ENCODE measurements at places on chromosomes 6 and 20.

GRCh38 chr20:9999645-10000044 is 35.1 kb upstream of the ANKEF1 start:
- DNase-seq = no peak

- no peak for DNase-seq
These were observed 202.7 kb downstream of the ARHGAP18 start for GRCh38 chr6:129507059-129507807.

GRCh38 chr6:117264692-117265409 is 507 bp upstream of the VGLL2 start:
- no peak for DNase-seq

DNA sequence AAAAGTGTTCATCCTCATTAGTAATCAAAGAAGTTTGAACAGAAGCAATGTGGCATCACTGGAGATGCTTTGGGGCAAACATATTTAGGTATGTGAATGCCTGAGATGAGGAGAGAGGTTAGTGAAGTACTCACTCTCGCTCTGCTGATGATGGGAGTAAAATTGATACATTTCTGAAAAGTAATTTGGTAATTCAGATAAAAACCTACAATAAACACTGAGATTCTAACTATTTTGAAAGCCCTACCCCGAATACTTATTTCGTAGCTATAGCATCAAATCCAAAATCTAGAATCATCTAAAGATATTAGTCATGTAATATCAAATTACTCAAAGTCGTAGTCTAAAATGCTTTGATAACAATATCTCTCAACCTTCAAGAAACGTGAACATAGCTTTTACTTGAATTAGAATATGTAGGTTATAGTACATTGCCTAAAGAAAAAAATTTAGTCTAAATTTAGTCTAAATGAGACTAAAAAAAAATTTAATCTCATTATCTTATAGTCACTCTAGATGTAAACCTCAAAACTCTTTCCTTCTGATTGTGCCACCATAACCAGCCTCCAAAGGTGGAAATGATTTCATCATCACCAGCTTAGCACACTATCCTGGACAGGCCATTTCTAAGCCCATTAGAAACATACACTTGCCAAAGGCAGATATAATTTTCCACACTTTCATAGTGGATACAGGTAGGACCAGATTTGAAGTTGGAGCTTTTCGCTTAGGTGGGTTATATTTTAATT is 232.5 kb upstream of the TAB2 start:
- no peak for DNase-seq

DNA sequence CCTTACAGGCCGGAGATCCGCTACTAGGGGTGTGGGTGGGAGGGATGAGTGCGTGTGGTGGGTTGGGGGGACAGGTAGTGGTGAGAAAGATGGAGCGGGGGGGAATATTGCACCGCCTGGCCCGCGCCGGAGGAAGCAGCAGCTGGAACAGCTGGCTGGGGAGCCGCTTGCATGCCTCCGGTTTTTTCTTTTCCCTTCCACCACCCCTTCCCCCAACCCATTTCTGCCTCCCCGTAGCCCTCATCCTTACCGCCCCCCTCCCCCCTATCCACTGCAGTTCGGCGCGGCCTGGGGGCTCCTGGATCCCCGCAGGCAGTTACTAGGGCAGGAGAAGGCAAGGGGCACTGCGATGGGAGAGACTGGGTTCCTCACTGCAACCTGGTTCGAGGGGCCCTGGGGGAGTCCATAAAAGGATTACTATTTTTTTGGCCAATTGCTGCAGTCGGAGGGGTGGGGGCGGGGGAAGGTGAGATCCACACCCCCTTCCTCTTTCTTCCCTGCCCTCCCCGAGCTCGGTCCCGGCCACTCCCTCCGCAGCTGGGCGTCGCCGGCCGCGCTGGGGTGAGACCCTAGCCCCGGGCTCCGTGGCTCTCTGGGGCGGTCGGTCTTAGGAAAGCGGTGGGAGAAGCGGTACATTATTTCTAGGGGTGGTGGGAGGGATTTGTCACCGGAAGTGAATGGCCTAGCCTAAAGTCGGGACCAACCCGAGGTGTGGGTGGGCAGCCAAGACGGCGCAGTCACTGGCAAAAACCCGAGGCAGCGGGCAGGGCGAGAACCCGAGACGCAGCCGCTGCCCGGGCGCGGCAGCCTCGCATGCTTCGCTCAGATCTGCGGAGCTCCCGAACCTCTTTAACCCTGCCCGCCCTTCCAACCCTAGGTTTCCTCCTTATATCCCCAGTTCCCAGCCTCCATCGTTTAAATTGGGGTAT is 824 bp upstream of the TBCC start:
- DNase-seq = peak; percentile 98

DNA sequence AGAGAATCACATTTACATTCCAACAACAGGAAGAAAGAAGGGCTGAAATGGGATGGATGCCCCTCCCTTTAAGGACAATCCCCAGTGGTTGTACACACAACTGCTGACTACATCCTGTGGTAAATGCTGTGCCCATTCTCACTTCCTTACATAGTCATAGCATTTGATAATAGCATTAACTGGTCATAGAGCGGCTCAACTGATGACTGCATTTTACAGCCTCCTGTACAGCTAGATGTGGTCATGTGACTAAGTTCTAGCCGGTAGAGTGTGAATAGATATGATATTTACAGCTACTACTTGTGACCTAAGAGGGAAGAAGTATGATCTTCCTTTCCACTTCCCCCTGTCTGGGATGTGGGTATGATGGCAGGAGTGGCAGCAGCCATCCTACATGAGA is 24.7 kb downstream of the KCNK17 start:
- peak; percentile 37 for DNase-seq

DNA sequence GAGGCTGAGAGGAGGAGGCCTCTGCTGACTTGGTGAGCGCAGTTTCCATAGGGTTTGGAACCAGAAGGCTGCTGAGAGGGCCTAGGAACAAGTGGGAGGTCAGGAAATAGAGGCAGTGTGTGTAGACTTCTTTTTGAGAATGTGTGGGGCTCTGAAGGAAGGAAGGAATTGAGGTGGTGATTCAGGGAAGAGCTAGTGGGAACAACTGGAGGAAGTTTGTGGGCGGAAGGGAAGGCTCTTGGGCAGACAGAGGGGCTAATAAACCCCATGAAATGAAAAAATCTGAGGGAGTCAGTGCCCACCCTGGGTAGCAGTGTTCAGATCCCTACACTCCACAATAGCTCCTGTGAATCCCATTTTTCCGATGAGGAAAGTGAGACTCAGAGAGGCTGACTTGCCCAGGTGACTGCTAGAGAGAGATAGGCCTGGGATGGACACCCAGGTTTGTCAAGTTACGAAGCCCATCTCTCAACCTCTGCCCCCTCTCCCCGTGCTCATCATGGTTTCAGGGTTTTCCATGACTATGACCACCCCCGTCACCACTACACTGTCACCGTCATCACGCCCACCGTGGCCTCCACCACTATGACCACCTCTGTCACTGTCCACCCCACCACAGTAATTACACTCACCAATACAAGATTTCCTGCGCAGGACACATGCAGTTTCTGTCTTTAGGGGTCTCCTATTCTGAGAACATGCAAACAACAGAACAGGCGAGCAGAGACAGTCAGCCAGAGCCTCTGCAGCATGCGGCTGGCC is 106.4 kb downstream of the MRPL14 start:
- DNase-seq = no peak

DNA sequence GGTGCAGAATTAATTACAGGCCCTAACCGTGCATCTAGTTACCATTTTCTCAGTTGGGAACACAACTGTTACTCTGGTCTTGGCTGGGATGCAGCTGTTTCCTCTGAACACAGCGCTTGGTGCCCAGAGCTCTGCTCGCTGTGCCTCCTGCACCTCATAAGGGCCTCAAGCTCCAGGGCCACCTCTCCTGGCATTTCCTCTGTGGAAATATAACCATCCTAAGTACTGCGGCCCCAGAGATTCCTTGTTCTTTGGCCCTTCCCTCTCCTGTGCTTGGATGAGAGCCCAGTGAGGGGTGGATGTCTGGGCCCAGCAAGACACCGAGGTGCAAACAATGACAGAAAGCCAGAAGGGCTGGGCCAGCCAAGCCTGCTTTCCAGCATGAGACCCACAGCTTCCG is 169.9 kb upstream of the CST7 start:
- no peak for DNase-seq

- no peak for DNase-seq
These were observed 184.3 kb downstream of the THBS2 start for GRCh38 chr6:169069356-169069755.

- peak; percentile 53 for DNase-seq
These were observed 19.3 kb downstream of the TOP1 start for GRCh38 chr20:41047975-41048305.

- DNase-seq = no peak
These were observed 142.6 kb downstream of the CDH26 start for GRCh38 chr20:60100780-60101179.

DNA sequence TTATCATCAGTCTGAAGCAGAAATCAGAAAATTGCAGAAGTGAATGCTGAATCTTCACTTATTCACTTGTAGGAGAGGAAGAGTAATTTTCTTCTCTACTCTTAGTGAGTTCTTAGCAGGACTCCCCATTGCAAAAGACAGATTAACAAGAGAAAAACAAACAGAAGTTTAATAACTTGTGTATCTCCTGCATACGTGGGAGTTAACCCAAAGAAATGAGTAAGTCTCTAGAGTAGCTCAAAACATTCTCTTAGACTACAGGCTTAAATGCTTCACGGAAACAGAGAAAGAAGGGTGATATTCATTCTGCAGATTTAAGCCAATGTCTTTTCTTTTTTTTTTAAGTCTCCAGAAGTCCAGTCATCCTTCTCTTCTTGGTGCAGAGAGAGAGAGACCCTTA is 97.9 kb upstream of the TMEM181 start:
- no peak for DNase-seq

- peak; percentile 95 for DNase-seq
These were observed 102.6 kb downstream of the CDC5L start for GRCh38 chr6:44489910-44490604.

DNA sequence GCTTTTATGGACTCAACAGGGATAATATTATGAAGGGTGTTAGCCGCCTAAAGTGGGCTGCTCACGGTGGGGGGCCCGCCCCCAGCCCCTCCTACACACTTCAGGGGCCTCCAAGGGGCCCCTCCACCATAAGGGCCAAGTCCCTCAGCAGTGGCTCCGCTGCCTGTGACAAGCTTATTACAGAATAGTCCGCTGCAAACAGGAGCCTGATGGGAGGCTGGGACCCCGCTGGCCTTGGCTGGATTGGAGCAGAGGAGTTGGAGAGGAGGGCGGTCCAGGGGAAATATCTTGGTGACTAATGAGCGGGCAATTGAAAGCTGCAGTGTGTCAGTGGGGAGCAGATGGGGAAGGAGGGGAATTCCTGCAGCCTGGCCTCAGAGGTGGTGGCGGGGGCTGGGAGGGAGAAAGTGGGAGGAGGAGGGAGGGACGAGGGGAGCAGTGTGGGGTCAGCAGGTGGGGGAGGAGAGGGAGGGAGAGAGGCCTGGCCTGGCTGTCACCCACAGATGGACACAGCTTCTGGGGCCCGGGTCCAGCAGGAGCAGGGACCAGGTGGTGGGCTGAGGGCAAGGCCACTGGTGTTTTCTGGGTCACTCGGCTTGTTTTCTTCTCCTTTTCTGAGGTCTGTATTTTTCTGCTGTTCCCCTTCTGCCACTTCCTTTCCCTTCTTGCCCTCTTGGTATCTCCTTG is 57.6 kb upstream of the FOXP4 start:
- DNase-seq = peak; percentile 81

DNA sequence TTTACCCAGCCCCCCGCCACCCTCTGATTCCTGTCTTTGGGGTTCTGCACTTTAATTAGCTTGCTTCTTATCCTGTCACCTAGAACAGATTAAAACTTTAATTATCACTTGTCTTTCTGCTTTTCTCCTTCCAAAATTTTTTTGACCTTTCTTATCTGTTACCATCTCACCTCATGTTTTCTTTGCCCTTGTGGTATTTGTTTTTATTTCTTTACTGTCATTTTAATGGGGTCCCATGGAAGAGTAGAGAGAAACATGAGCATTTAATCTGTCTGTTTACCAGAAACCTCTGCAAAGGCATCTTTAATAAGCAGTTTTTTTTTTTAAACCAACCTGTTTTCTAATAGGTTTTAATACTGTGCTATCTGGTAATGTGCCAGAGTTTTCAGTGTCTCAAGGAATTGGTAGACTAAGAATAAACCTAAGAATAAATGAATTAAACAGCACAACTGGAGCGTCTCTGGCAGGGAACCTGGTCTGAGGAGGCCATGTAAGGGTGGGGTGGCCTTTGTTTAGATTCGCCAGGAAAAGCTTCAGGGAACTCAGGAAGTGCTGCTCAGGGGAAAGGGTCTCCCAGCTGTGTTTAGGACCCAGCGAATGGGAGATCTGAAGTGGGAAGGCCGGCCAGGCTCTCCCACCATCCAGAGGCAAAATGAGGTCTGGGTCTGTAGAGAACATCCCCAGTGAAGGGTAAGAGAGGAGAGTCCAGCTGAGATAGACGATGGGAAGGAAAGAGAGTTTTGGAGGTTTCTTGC is 69.8 kb downstream of the ARID1B start:
- no peak for DNase-seq

DNA sequence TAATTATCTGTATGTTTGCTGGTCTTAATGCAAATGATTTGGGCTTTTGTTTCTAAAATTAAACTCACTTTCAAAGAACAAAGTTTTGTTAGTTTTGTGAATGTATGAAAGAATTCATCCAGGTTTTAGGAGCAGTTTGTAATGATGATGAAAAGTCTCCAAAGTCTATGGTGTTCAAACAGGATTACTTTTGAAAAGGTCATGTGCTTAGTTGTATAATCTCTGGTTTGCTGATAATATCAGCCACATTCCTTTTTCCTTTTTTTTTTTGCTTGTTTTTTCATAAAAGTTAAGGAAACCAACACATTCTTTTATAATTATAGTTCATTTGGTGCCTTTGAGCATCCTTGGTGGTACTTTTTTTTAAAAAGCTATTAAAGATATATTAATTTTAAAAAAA is 88.9 kb downstream of the RTN4IP1 start:
- DNase-seq = no peak

- DNase-seq = no peak
These were observed 749.7 kb downstream of the MAFB start for GRCh38 chr20:39939241-39939865.

DNA sequence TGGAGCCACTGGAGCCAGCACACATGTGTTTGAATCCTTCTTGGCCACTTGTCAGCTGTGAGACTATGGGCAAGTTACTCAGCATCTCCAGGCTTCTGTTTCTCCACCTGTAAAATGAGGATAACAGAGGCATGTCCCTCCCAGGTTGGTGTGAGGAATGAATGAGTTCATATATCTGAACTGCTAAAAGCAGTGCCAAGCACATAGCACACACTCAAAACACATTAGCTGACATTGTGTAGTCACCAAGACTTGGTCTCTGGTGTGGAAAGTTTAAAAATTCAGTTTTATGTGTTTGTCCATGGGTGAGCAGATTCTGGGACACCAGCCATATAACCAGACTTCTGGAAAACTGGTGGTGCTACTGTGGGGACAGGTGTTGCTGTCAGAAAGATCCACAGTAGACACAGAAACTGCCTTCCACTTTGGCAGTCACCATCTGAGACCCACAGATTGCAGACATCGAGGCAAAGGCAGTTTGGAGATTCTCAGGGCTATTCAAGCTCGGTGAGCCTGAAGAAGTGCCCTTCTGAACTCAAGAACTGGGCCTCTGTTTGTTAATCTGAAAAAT is 115.8 kb downstream of the MRPL14 start:
- no peak for DNase-seq
